ENCODE measurements at places on chromosomes 12 and 14. TPM values are rescaled to one million over a fixed set of nuclear protein-coding genes. Genes with fewer than 3 reads are reported as not detected.

DNA sequence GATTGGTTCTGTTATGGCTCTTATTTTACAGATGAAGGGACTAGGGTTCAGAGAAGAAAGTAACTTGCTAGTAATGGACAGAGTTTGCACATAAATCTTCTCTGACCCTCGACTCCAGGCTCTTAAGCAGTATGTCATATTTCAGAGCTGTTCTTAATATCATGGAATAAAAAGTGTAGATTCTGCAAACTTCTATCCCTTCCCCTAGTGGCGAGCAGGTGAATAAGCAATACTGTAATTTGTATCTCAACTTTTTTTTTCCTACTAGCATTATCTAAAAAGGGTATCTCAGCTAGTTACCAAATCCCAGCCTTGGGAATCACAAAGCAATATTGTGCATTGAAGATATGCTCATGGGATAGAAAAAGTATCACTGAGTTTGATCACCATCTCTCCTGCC is 83.2 kb downstream of the ANO4 start:
- DNase-seq = no peak

The PPP4R3A gene
- total RNA-seq = 85.4 TPM

DNA sequence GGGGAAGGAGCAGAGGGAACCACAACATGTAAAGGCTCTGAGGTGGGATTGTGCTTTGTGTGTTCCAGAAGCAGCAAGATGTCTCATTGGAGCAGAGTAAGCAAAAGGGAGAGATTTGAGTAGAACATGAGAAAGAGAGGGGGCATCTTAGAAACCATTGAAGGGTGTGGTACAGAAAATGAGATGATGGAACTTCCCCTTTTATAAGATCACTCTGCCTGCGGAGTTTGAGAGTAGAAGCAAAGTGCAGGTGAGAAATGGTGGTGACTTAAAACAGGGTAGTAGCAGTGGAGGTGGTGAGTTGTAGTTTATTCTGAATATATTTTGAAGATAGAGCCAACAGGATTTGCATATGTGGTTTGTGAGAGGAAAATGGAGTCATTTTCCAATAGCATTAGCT is 56.0 kb downstream of the FBXO34 start:
- no peak for DNase-seq

GRCh38 chr12:54719691-54720090 is 71.5 kb upstream of the DCD start:
- DNase-seq = no peak

The SMIM41 gene
- total RNA-seq = 4.3 TPM

DNA sequence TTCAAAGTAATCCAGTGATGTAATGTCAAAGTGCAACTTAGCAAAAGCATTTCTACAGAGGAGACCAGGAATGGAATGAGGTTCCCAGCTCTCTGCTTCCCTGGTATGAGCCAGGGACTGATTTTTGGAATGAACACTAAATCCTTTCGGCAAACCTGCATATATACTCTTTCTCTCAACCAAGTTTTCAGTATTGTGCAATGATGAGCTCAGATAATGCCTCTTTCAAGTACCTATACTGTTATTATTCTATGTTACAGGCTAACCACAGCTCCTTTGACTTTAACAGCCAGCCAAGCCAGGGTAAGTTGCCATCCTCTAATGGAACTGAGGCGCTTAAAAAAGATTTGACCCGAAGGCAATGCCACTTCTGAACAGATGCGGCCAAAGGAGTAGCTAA is 104.9 kb upstream of the FSCB start:
- no peak for DNase-seq

- no peak for DNase-seq
Observed at GRCh38 chr12:100796621-100797020, 2.0 kb downstream of the ANO4 start.

DNA sequence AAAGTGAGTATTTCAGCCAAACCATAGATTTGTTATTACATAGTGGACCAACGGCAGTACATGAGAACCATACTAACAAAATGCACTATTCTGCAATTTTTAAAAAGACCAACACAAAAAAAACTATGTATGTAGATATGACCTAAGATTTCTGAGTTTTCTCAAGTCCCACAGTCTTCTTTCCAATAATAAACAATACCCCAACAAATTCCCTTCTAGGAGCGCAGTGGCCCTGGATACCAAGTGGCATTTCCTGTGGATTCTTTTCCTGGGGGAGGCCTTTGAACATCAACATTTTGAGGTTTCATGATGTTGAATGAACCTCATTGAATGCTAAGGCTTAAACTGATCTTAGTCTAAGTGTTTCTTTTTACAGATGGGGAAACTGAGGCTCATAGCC is 210.5 kb downstream of the BCAT1 start:
- no peak for DNase-seq

DNA sequence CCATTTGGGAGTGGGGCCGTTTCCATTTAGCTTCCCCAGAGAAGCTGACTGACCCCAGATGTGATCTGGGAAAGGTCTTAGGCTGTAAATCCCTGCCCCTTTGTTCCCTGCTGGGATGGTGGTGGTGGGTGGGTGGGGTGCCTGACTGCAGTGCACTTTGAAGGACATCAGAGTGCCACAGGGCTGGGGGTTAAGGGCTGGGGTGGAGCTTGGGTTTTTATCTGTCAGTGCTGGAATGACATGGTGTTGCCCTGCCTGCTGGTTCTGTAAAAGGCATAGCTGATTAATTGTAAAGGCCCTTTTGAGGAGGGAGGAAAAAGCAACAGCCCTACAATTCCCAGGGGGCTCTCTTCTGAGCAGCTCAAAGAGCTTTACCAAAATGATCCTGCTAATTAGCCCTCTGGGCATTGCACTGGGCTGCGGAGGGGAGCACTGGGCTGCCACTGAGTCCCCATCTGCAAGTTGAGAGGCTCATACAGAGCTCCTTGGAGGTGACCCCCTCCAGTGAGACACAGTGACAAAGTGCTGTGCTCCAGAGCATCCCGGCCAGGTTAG is 21.1 kb downstream of the PLEKHG3 start:
- no peak for DNase-seq

DNA sequence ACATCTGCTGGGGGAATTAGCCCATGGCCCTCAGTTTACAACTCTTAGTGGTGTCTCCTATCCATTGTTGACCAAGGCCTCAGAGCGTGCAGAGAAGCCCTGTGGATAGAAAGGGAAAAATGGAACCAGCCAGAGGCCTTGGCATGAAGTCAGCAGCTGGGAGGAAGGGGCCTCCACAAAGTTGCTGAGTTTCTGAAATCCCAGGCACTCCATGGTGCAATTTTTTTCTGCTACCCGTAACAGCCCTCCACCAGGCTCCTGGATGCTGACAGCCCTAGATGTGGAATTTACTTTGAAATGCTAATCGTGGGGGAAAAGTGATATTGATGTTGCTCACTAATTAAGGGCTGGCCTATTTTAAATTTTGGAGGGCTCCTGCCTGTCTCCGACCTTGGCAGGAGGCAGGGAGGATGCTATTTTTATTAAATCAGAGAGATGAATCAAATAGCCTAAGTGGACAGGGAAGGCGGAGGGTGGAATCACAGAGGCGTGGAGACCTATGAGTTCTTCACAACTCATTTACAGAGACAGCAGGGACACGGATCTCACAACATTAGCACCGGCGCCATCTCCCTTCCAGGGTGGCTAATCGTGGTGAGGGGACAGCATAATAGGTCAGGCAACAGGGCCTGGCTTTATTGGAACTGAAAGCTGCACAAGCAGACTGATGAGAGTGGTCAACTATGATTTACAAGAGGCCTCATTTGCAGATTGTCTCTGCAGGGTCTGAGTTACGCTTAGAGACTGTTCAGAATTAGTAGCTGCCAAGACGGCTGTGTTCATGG is 99.8 kb upstream of the WSCD2 start:
- DNase-seq = no peak

The TRMT5 gene
- 10.6 TPM for total RNA-seq

The SLCO1B3 gene
- not detected for total RNA-seq

DNA sequence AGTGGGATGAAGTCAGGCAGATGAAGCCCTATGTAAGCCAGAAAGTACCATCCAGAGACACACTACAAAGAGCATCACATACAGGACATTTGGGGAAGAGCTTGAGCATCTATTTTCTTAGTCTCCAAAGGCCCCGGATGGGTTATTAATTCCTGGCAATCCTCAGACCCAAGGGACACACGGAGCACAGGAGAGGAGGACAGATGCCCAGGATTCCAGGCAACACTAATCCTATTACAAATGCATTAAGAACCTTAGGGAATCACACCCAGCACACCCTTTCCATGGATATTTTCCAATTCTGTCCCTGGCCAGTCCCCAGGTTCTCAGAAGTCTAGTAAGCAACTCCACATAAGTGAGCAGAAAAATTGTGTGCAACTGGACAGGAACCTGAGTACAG is 65.9 kb downstream of the CMKLR1 start:
- no peak for DNase-seq

The A2M gene
- 1,832 TPM for total RNA-seq

DNA sequence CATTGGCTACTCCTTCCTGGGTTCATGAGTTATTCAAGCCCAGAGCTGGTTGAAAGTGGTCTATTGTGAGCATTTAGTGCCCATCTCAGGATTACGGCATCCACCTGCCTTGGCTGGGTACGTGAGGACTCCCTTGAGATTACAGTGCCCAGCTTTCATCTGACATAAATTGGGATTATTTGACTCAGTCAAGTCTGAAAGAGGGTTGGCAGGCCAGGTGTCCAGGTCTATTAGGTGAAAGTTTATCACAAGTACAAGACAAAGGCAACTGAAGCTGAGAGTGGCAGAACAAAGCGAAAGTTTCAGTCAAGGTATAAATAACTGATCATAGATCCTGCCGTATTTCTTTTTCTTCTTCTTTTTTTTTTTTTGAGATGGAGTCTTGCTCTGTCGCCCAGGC is 84.6 kb upstream of the ATF7IP start:
- DNase-seq = no peak

- peak; percentile 84 for DNase-seq
Observed at GRCh38 chr12:124388679-124389137, 93.8 kb downstream of the RFLNA start.

All from lower lobe of right lung (tissue), 2 donors.